ENCODE measurements at places on chromosomes 1 and 21.
A peak's percentile ranks its signal among the peaks of the same experiment; 100 is the strongest.

- DNase-seq, result no peak
These were observed 57.3 kb upstream of the MAGI3 start for GRCh38 chr1:113333056-113333455.

DNA sequence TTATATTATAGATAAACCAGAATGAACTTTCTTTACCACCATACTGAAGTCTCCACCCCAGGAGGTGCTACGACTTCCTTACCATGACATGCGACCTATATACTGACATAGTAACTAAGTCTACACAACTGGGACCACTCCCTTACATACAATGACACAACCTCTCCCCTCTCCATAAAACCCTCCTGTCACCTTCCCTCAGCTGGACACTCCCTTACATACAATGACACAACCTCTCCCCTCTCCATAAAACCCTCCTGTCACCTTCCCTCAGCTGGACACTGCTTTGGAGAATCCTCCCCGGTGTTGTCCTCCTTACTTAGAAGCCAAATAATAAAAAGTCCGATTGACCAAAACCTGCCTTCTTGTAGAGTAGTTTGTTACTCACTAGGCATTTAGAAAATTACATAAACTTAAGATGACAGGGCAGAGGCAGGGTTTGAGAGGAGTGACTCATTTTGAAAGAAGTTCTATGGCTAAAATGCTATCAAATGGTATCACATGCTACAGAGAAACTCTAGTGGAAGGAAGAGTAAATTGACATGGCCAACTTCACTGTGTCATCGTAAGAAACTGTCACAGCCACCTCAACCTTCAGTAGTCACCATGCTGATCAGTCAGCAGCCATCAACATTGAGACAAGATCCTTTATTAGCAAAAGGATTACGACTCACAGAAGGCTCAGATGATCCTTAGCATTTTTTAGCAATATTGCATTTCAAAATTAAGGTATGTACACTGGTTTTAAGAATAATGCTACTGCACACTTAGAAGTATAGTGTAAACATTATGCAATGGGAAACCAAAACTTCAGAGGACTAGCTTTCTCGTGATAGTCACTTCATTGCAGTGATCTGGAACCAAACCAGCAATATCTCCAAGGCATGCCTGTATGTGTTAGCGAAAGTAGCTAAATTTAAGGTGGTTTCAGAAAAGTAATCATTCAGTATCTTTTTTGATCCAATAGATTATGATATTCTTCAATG is 56.4 kb downstream of the AHCTF1 start:
- peak; percentile 50 for DNase-seq

DNA sequence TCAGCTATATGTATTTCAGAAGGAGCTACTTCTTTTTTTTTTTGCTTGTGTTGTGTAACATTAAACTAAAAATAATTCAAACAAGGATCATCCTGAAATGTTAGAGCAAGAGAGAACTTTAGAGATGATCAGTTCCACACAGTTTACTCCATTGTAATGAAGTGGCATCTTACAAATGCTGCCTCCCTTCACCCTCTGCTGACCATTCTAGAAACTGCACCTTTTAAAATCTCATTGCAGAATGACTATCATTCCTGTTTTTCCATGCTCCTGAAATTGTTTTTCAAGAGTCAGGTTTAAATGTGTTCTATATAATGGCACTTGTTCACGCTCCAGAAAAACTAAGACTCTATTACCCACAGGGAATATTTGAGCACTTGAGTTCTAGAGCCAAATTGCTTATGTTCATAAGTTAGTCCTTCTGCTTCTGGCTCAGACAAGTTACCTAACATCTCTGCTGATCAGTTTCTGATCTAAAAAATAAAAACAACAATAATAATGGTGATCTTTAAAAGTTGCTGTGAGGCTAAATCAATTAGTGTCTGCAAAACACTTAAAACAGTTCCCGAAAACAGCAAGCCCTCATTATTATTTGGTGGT is 21.5 kb upstream of the SLC44A5 start:
- peak; percentile 65 for DNase-seq

- DNase-seq, result no peak
These were observed 64.9 kb downstream of the MACF1 start for GRCh38 chr1:39269349-39269748.

DNA sequence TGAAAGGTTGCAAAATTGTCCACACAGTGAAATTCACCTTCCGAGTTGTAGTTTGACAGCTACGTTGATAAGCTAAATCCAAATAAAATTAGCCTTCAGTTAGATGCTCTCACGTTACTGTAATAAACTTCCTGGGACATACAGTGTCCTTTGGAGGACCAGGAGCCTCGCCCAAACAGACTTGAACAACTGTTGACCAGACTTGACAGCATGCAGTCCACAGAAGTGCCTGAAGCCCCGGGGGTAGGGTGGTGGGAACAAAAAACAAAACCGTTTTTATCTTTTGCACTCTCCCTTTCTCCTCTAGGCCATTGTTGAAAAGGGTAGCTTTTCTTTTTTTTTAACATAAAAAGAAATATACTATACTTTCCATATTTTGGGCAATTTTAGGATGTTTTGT is 172.8 kb upstream of the SAMSN1 start:
- no peak for DNase-seq

Data from astrocyte of the hippocampus (primary cell).